ENCODE measurements at places on chromosomes 13 and 19.

GRCh38 chr13:26442541-26442940, 114.9 kb upstream of the WASF3 start:
- peak; percentile 31 for DNase-seq

DNA sequence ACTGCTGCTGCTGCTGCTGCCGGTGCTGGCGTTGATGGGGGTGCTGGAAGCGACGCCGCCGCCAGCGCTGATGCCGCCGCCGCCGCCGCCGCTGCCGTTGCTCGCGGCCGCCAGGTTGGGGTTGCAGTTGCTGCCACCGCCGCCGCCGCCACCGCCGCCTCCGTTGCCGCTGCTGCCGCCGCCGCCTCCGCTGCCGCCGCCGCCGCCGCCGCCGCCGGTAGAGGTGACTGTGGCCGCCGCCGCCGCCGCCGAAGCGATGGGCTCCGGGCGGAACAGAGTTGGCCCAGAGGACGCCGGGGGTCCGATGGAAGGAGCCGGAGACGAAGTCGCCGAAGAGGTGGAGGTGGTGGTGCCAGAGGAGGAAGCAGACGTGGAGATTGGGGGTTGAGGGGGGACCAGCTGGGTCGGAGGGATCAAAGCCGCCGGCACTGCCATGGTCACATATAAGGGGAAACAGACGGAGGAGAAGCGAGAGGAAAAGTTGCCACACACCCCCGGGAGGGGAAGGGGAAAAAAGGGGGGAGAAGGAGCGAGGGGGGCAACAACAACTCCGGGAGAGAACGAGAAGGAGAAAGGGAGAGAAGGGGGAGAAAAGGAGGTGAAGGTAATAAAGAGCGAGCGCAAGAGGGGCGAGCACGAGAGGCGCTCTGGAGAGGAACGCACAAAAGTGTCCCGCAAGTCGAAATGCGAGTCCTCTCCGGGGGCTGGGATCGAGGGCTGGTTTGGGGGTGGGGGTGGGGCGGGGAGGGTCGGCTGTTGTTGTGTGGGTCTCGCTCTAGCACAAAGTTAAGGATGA, 471 bp downstream of the DACH1 start:
- peak; percentile 9 for DNase-seq

DNA sequence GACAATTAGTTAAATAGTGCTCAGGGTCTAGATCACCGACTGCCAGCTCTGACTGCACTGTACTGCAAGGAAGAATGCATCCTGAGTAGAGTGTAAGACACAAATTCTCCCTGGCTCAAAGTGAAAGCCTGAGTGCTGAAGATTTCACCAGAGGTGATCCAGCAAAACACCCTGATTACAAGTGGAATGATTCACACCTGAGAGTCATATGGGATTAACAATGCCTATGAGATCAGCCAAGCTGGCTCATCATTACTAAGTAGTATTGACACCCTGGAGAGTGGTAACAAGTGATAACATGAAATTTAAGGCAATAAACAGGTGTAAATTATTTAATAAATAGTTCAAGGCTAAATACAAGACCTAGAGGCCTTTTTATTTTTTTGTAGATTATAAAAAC, 403.8 kb upstream of the PRR20A start:
- no peak for DNase-seq

DNA sequence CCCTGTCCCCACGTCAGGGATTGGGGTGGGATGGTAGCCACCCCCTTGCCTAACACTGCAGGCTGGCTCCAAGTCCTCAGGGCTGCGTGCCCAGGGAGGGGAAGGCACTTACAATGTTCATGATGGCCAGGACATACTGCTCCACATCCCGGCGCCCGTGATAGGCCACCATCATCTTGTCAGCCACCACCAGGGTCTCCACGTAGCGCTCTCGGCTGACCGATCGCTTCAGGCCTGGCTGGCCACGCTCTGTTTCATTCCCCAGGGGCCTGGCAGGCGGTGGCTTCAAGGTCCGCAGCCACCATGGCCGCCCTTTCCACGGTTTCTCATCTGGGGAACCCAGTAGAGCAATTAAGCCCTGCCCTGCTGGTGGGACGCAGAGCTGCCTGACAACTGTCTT, 9.7 kb downstream of the ADAMTS10 start:
- no peak for DNase-seq

DNA sequence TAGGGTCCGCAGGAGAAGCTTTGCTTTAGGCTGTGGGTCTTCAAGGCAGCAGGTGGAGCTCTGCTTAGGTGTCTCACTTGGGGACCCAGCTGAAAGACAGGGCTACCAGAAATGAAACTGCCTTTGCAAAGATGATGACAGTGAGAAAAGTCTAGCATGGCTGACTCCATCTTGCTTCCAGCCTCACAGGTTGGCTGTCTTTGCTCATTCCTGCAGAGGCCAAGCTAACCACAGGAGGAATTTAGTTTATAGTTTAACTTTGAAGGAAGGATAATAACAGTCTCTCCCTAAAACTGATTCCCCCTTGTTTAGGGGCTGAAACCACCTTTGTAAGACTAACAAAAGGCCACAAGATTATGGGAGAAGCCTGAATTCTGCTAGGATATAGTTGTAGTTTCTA, 252.4 kb downstream of the UQCRFS1 start:
- DNase-seq = peak; percentile 35

GRCh38 chr13:24228852-24229458, 68.4 kb downstream of the SPATA13 start:
- peak; percentile 57 for DNase-seq

GRCh38 chr13:109128121-109128520, 498.7 kb downstream of the MYO16 start:
- DNase-seq = no peak

DNA sequence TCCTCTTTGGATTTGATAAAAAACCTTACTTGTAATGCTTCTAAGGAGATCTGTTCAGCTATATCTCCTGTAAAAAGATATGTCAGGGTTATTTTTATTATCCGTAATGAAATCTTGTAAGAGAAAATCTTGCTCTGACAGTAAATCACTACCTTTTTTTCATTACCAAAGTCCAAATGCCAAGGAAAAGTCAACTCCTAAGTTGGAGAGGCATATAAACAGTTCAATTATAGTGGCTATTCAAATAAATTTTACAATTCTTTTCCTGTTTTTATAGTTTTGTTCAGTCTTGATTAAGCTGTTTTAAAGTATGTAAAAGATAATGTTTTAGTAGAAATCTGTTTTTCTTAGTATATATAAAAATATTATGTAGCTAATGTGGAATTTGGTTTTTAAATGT, 9.0 kb downstream of the KCTD4 start:
- no peak for DNase-seq

DNA sequence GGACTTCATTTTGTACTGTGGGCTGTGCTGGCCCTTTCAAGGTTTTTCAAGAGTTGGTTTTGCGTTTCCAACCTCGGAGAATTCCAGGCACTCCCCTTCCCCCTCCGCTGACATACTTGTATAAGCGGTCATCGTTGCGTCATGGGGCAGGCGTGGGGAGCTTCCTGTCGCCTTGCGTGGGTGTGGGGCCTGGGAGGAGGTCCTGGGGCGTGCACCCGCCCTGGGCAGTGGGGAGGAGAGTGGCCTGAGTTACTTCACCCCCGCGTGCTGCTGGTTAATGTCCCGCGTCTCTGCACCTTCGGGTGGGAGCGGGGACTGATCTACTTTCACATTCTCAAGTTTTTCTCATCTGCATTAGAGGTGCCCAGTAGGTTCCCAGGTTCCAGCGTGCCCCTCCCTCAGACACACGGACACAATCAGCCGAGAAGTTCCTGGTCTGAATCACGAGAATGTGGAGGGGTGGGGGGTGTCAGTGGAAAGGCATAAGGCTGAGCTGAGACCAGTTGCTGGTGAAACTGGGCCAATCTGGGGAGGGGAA, 4.1 kb downstream of the IER2 start:
- peak; percentile 95 for DNase-seq

DNA sequence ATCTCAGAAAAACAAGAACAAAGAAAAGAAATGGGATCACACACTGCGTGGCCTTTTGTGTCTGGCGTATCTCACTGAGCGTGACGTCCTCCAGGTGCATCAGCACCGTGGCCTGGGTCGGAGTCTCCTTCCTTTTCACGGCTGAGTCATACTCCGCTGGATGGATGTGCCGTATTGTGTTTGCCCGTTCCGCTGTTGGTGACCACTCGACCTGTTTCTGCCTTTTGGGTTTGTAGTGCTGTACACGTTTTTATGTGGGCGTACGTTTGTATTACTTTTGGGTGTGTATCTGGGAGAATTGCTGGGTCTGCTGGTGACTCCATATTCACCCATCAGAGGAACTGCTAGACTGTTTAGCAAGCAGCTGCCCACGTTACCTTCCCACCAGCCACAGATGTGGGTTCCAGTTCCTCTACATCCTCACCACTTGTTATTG, 11.4 kb downstream of the ARID3A start:
- no peak for DNase-seq

GRCh38 chr19:11141937-11142527, 13.6 kb downstream of the SPC24 start:
- DNase-seq = no peak

DNA sequence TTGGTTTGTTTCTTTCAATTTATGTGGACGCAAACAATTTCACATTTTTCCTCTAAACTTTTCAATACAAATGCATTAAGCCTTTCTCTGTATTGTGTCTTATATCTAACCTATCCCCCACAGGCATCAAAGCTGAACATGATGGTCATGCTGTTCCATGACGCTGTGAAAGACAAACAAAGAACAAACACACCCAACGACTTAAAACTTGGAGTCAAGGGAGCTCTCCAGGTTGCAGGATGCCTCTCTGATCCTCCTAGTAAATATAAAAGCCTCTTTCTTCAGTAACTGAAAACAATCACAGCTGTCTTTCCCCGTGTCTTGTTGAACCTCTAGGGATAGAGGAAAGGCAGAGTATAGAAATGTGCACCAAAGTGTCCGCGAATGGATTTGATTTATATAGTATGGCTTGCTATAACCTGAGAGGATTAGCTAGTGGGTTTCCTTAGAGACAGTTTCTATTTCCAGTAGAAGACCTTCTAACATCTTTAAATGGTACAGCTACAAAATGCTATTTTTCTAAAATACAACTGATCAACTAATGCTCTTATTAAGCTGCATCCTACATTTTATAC, 43.1 kb downstream of the PCDH9 start:
- DNase-seq = no peak

DNA sequence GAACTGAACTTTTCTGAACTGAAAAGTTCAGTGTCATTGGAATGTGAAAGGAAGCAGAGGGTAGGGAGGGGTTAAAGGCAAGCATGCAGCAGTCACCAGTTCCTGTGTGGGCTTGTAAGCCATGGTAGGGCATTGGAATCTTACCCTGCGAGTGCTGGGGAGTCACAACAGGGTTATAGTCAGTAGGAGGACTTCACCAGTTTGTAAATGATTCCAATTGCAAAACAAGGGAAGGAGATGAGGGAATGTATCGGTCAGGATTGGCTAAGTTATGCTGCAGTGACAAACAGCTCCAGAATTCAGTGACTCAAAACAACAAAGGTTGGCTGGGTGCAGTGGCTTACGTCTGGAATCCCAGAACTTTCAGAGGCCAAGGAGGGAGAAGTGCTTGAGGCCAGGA, 12.8 kb downstream of the LYPD3 start:
- DNase-seq = no peak

GRCh38 chr13:48843630-48844380, 131.9 kb upstream of the FNDC3A start:
- no peak for DNase-seq

DNA sequence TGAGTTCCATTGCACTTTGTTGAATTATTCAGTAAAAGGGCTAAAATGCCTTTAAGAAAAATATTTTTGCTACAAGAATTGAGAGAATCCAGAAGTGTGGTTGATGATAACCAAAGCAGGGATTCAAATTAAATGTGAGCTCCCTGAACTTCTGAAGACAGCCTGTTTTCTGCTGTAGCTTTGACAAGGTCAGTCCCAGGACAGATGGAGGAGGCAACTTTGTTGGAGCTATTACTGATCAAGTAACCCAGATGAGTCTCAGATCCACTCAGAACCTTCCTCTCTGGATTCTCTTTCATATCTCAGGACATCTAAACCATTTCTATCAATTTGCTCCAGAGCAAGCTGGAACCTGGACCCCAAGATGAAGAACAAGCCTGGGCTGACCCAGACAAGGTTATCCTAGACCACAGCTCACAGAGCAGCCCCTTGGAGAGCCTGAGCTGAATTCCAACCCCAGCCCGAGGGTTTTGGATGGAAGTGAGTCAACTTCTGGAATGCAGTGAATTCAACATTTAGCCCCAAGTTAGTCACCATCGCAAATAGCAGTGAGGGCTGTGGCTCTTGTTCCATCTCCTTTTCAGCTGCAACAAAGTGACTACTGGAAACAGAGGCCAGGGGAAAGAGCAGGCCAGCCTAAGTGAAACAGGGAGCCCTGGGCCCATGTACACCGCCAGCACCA, 137.8 kb upstream of the TSC22D1 start:
- DNase-seq = peak; percentile 99

Measured in fibroblast of skin of right biceps (primary cell).